ENCODE measurements at places on chromosomes 6 and 20.

DNA sequence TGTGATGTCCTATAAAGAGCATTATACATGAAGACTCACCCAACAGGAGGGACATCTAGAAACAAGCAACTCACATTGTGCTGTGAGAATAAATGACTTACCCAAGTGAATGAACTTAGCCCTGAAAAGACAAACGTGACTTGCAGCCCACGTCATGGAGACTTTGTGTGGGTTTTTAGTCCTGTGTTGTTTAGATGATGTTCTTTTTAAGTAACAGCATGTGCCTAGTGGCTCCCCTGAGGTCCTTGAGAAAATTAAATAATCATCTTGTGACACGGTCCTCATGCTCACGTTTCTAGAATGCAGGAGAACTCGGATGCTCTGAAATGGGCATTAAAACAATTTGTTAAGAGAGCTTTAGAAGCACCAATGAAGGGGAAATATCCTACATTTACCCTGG lies 165.1 kb downstream of the SASH1 start:
- no peak for DNase-seq

DNA sequence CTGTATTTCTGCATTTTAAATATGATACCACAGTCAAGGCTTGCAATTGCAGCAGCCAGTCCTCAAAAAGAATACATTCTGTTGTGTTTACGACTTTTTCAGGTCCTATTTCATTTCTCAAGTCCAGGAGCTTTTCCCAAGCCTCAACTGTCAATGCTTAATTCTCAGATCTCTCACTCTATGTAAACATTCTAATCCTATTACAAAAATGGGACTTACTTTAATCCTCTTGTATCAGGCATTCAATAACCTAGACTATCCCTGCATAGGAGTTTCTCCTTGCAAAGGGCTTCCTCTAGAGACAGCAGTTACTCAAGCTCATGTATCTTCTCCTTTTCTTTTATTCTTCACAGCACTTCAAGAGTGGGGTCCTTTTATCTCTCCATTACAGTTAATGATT lies 1293.0 kb downstream of the GRIK2 start:
- DNase-seq: no peak

GRCh38 chr6:152386131-152386530 lies 251.0 kb downstream of the SYNE1 start:
- no peak for DNase-seq

GRCh38 chr6:14066782-14067406 lies 50.7 kb upstream of the CD83 start:
- no peak for DNase-seq

GRCh38 chr6:18406955-18407749 lies 20.0 kb downstream of the RNF144B start:
- DNase-seq: no peak

- DNase-seq: no peak
These were observed 303.8 kb upstream of the TBX18 start for GRCh38 chr6:85068221-85068620.

- DNase-seq: no peak
These were observed 101.0 kb upstream of the NXT1 start for GRCh38 chr20:23249541-23249940.

DNA sequence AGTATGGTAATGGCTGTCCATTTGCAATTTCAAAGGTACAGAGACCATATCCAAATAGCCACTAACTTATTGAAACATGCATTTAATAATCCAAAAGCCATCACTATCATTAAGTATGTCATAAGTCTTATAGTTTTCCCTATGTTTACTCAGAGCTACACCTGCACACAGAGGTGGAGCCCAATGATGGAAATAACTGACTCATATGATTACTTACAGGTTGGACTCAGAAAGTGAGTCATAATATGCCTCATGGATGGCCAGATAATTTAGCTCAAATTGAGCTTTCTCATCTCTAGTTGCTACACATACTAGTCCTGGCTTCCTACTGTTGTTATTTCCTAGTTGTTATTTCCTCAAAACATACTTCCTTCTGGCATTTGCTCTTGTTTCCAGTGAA lies 104.4 kb upstream of the KHDRBS2 start:
- DNase-seq: no peak

DNA sequence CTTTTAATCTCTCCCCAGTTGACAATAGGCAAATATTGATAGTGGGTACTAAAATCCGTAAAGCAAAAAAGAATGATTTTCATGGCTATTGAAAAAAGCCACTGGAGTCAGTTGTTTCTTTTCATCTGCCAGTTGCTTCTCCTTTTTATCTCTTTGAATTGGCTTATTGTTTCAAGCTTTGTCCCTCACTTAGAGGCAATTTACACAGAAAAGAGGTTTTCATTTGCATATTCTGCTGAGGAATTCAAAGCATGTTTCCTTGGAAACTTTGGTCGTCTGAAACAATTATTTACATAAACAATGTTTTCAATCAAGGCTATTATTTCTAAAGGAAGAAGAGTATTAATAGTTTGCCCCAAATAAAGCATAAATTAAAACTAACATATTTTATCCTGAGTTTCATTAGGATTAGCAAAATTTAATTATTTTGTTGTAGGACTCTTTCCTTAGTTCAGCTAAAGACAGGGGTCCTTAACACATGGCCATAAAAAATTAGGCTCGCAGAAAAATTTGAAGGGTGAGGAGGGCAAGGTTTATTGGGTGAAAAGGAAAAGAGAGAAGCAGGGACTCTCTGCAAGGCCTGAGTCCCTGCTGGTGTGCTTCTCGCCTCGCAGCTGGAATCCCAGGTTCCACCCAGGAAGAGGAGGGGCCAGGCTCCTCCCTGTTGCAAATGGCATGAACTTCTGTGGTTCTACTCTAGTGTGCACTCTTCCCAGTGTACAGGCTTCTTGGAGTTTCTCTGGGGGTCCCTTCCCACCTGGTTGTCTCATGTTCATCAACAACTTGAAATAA lies 138.8 kb upstream of the LAMA2 start:
- DNase-seq: no peak

- no peak for DNase-seq
These were observed 27.7 kb downstream of the PTGIS start for GRCh38 chr20:49540232-49540620.

DNA sequence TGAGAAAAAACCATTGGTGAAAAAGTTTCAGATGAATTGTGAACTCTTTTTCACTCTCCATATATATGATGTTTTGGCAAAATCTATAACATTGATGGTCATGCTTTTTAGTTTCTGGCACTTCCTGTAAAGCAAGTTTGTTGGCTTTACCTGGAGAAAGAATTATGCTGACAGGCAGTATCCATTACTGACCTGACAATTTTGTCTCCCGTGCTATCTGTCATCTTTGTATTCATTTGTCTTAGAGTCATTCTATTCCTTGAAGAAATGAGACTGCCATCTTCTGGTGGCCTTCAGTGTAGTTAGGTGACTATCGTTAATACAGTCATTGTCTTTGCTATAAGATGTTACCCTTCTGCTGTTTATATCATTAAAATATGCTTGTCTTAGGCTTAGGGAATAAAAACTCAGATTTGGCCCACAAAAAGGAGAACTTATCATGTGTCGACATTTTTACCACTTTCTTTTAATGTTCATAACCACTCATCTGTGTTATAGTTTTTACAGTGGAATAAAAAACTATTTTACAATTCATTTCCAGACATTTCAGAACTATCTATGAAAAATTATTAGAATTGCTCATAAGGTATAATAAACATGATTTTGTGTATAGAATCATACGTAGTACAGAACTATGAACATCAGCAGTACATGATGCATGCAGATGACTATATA lies 707.0 kb downstream of the EPM2A start:
- DNase-seq: no peak

DNA sequence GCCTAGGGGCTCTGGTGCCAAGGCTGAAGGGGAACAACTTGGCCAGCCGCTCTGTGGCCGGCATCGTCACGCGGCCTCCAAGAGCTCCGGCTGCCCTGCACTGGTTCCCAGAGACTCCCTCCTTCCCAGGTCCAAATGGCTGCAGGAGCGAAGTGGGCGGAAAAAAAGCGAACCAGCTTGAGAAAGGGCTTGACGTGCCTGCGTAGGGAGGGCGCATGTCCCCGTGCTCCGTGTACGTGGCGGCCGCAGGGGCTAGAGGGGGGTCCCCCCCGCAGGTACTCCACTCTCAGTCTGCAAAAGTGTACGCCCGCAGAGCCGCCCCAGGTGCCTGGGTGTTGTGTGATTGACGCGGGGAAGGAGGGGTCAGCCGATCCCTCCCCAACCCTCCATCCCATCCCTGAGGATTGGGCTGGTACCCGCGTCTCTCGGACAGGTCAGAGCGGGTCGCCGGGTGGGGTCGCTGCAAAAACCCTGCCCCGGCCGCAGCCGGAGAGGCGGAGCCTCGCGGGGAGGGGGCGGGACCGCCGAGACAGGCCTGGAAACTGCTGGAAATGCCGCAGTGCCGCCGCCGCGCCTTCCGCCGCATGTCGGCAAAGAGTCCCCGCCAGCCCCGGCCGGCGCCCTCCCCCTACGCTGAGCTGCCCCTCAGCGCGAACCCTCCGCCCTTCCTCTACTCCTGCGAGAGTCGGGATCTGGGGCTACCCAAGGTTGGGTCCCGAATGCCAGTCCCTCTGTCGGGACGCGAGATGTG lies 814 bp upstream of the HSP90AB1 start:
- peak; percentile 86 for DNase-seq

GRCh38 chr6:105001906-105002305 lies 45.0 kb downstream of the LIN28B start:
- no peak for DNase-seq

- DNase-seq: peak; percentile 71
These were observed 1.4 kb downstream of the CLIC1 start for GRCh38 chr6:31734821-31735406.

GRCh38 chr6:112150363-112150762 lies 63.0 kb downstream of the FAM229B start:
- DNase-seq: no peak

- no peak for DNase-seq
These were observed 162.5 kb upstream of the CITED2 start for GRCh38 chr6:139536751-139537617.

GRCh38 chr20:60446267-60447111 lies 488.3 kb downstream of the CDH26 start:
- DNase-seq: no peak

DNA sequence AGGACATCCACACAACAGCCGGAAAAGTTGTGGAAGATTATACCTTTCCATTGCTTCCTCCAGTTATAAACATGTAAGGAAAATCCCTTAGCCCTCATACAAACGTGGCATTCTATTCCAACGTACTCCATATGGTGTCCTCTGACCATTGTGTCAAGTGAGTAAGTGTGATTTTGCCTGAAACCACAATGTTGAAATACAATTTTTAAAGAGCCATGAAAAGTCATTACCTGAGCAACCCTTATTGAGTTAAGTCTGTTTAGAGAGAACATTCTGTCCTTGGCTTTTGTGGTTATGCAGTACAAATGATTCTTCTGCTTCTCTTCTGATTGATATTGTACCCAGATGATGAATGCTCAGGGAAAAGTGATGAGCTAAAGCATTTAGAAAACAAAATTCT lies 530.1 kb downstream of the HAO1 start:
- no peak for DNase-seq

GRCh38 chr6:42781796-42782688 lies at the start of gene BICRAL:
BICRAL (plus strand) TSS chr6:42782052; CDS start chr6:42822023, 39,971 bp downstream.
- DNase-seq: peak; percentile 78

- DNase-seq: no peak
These were observed 510 bp downstream of the NDRG3 start for GRCh38 chr20:36745234-36745926.

- DNase-seq: no peak
These were observed 222.1 kb downstream of the SMOC2 start for GRCh38 chr6:168663041-168663440.

- no peak for DNase-seq
These were observed 127.0 kb downstream of the PACRG start for GRCh38 chr6:162854734-162855191.

DNA sequence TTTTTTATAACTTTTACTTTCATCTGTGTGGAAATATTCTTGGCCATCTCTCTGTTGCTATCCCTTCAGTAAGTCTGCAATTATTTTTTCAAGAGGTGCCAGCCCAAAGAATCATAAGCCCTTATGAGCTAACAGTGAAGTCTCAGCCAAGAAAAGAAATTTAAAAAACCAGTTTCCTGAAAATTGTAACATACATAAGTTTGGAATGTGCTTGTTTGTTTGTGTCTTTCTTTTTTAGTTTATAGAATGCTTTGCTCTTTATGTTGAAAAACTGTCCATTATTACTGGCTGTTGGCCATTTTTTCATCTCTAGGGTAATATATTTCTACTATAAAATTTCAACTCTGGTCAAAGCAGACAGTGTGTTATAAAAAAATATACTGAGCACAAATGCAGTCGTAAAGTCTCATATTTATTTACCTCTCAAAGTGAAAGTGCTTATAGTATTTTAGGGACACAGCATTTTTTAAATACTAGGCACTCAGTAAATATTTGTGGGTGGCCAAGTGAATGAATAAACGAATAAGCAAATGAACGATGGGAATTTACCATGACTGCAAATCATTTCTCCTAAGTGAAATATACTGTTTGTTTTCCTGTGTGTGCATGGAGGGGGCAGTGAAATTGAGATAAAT lies 659.7 kb downstream of the KIF16B start:
- no peak for DNase-seq

- DNase-seq: no peak
These were observed at the start of gene TCF21 for GRCh38 chr6:133888929-133889556. TCF21 (plus strand) TSS chr6:133889113; CDS start chr6:133889398, 285 bp downstream.

- DNase-seq: no peak
These were observed 103.8 kb downstream of the DLL1 start for GRCh38 chr6:170186941-170187668.

DNA sequence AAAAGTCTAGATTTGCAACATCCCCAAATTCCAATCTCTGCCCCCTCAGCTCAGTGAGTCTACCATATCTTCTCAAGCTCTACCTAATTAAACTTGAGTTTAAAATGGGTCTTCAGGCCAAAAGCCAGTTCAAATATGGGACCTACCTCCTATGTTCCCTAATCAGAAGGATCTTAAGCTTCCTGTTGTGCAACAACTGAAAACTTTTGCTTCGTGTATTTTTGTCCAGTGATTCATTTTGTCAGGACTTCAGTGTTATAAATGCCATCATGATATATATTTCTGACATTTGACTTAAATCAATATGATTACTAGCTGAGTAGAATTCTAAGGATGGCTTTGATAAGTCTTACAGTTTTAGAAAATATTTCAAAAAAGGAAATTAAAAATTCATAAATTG lies 622.6 kb upstream of the PTCHD4 start:
- DNase-seq: no peak

DNA sequence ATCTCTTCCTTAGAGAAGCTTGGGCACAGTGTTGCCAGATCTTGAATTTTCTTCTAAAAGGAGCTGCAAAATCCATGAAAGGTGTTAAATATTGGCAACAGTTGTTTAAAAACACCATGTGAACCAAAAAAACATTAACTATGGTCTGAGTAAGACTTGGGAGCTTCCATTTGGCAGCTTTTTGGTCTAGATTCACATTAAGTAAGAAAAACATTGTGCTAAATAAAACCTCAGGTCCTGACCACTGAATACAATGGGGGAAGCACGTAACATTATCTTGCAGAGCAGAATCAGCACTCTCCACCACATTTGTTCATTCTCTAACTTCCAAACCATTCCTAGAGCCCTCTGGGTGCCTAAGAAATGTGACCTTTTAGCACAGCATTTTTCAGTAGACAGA lies 437.6 kb upstream of the PLCB4 start:
- no peak for DNase-seq

- DNase-seq: no peak
These were observed 19.5 kb upstream of the SLC22A7 start for GRCh38 chr6:43278524-43279078.

Measured in stimulated activated naive CD8-positive, alpha-beta T cell treated with anti-CD3 and anti-CD28 coated beads, Interleukin-15, amount 100 ng/mL, for 72 hours (primary cell).